ENCODE measurements at places on chromosomes 2 and 18.
A peak's percentile ranks its signal among the peaks of the same experiment; 100 is the strongest.

DNA sequence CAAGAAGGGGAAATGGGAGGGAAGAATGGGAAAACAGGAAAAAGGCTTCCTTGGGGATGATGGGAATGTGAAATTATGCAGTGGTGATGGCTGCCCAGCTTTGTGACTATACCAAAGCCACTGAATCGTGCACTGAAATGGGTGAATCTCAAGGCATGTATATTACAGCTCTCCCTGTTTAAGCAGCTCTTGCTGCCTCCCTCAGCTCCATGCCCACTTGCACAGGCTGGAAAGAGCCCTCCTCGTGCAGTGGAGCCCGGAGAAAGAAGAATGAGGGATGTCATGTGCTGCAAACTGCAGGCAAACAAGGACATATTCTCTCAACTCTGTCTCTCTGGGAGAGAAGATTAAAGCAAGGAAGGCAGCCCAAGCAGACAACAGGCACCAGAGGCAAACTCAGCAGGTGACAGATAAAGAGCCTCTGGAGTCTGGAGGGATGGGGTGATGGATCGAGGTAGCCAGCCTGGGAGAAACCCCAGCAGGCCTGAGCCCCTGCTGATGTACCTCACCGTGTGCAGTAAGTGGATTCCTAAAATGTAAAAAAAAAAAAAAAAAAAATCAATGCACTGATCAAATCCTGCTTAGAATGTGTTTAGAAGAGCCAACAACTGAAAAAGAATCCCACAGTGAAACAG is 62.4 kb upstream of the SLC66A3 start:
- no peak for DNase-seq

- DNase-seq: no peak
Measured at GRCh38 chr2:27552941-27553340, 29.9 kb upstream of the ZNF512 start.

DNA sequence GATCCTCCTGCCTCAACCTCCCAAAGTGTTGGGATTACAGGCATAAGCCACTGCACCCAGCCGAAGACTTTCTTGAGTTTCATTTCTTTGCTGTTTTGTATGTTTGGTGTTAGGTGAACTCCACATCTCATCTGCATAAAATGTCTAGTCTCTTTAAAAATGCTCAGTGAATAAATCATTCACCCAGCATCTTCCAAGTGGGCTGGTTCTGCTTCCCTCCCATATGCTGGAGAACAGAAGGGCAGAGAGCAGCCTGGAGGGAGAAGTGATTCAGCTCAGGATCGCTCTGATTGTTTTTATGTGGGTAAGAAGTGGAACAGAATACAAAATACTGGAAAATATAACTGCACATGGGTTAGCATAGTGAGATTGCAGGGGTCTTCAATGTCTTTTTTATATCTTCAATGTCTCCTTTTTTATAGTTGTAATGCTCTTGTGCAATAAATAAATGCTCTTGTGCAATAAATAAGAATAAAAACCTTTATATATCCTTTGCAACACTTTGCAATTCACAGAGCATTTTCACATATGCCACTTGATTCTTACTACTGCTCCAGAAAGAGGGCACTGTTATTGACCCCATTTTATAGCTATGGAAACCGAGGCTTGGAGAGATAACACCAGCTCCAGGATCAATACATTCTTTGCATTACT is 253.0 kb upstream of the NCKAP5 start:
- DNase-seq: peak; percentile 86

DNA sequence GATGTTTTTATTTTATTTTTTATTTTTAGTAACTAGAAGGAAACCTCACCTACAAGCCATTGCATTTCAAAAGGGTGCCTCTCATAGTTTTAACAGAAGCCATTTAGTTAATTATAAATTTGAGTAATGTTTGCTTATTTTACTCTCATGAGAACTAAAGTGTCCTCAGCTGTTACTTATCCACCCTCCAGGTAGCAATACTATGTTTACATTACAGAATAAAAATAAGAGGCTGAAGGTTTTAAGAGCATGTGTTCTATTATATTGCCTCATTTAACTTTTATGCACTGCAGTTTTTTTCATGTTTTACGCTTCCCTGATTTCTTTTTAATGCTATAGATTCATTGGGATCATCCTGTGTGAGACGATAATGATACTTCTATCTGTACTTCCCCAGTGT is 235.5 kb downstream of the THSD7B start:
- DNase-seq: no peak

DNA sequence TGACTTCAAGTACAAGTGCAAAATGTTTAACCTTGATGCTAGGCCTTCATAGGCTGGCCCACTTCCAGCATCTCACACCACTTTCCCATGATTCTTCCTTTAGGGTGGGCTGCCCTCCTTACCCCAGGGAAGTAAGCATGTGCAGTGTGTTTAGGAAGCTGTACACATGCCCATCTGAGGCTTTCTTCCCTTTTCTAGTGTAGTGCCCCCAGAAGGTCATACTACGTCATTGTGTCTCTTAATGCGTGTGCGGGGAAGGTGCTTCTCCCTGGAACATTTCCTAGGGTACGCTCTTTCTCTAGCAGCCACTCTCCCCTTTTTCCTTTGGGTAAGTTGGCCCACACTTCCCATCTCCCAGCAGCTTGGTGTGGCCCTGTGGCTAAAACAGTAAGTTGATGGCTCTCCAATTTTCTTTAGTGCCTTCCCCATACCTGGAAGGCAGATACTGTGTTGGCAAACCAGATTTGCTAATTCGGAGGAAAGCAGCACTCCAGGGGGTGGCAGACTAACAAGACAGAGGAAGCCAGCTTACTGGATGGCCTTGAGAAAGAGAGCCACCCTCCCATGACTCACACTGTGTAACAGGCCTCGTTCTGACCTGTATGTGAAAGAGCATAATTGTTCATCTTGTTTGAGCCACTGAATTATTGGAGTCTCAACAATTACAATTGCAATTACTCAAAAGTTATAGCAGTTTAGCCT is 1.1 kb upstream of the SULT6B1 start:
- peak; percentile 98 for DNase-seq

DNA sequence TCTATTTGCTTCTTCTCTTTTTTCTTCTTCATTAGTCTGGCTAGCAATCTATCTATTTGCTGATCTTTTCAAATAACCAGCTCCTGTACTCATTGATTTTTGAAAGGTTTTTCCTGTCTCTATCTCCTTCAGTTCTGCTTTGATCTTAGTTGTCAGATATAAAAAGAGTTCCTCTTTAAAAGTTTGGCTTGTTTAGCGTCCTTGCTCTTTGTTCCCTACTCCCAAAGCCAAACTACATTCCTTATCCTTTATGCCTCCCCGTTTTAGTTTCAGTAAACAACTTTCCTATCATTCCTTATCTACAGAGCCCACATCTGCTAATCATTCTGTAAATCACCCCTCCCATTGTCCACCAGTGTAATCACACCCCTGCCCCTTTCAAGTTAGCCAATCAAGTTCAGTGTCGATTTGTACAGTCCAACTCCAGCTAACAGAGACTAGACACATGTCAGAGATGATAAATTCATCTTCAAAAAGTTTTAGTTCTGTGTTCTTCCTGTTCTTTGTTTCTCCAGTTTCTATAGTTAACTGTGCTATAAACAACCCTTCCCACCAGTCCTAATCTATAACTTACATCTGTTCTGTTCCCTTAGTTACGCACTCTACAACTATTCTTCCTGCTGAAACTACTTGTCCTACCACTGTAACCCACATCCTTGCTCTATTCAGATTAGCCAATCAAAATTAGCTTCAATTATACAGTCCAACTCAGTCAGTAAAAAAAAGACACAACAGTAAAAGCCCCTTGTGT is 44.4 kb downstream of the TFPI start:
- DNase-seq: peak; percentile 22

DNA sequence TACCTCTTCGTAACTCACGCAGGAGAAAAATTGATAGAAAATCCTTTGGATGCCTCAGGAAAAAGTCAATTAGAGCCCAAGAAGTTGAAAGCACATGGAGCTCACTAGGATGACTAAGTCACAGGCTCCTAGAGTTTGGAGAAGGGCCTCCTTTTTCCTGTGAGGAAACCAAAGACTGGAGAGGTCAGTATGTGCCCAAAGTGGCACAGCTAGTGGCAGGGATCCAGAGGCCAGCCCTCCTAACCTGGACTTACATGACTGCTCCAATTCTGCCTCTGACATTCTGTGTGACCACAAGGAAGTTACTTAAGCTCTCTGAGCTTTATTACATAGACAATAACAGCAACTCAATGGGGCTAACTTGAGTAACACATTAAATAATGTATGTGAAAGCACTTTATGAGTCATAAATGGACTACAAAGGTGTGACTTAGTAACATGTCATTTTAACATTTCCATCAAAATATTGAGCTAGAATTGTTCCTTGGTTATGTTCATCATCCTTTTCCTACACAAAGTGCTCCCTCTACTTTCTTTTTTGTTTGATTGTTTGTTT is 91.6 kb downstream of the DHRS9 start:
- no peak for DNase-seq

DNA sequence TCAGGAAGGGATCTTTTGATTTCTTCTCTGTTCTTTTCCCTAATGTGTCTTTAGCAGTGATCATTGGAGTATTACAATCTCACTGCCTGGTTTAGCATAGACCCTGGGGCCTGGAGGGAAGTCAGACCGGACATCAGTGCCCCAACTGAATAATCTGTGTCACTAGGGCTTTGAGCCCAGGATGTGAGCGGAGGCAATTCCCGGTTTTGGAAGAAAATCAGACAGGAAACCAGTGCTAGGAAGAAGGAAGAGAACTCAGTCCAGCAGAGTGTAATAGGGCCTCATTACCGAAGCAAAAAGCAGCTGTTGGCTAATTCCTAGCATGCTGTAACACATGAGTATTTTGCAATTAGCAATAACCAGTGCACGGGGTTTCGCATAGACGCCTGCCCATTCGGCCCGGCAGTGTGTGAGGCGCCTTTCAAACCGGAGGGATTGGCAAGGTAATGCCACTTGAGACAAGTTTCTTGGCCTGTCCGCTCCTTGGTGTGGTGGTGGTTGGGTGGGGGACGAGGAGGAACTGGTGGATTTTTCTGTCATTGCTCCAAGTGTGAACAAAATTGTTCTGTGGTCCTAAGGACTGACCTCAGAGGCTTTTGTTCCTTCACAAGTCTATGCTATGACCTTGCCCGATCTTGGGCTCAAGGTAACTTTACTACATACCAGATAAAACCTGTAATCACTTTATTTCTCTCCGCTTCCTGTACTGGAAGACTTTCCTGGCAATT is 2.8 kb downstream of the FOSL2 start:
- DNase-seq: peak; percentile 82

GRCh38 chr2:236417150-236417549 is 152.5 kb upstream of the ACKR3 start:
- DNase-seq: no peak

GRCh38 chr18:63225434-63225833 is 94.1 kb downstream of the BCL2 start:
- DNase-seq: no peak

DNA sequence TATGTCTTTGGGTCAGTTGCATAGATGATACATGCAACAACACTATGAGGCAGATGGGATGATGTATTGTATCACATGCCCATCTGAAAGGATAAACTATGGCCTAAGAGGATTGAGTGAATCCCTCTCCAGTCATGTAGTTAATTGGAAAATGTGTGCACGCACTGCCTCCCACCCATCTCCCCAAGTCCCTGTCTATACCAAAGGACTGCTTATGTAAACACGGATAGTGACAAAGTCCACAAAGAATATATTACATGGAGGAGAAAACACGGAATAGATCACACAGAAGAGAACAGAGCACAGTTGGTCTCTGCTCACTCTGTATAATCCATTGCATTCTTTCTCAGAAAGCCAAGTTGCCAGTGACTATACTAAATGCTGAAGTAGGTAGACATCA is 82.4 kb downstream of the NCKAP5 start:
- DNase-seq: no peak

DNA sequence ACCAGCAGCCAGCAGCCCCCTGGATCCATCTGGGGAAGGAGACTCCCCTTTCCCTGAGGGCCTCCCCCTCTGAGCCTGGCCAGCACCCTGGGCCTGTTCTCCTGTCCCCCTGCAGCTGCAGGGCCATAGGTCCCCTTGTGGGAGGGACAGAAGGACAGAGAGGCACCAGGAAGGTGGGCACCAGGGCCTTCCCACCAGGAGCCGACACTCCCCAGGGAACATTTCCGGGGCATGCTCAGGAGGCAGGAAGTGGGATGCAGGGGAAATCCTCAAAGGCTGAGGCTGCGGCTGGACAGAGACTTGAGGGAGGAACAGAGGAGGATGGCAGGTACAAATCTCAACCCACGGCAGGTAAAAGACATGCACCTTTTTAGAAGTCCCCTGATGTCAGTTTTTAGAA is 14.4 kb upstream of the DNMT3A start:
- no peak for DNase-seq

- DNase-seq: no peak
Measured at GRCh38 chr2:30255026-30255425, 23.7 kb downstream of the LBH start.

DNA sequence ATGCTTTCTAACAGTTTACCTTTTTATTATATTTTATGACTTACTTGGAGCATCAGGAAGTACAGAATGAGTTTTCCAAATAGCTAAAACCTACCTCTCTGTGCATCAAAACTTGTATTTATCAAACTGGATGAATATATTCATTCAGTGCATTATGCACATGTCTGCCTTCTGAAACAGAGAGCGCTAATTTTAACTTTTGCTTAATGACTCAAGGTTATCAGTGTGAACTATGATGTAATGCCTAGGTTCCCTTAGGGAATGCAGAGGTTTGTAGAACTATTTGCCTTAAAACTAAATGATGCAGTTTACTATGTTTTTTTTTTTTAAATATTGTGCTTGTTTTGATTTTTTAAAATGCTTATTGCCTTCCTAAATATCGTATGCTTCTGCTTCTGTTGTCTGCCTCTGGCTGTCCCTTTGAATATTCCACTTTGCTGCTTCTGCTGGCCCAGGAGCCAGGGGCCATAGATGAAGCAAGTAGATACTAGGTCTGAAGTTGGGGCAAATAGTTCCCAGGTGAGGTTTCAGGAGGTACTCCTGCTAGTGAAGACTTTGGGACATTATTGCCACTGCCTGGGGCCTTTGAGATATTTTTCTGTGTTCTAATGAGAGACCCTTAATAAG is 16.5 kb downstream of the TMEM178A start:
- DNase-seq: no peak

DNA sequence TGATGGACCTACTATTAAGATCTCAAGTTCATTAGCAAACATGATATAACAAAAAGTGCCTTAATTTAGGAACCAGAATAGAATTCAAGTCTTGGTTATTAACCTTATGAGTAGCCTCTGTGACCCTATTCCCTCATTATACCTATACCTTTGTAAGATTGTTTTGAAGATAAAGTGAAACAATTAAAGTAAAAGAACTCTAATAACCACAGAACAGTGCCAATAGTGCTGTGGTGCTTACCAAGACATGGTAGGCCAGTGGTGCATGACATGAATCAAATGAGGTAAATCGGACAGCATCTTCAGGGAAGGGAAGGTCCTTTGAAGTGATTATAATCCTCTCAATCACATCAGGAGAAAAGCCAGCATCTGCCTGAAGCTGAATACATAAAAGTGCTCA is 36.4 kb downstream of the METTL4 start:
- DNase-seq: no peak

Measured in choroid plexus epithelial cell (primary cell).